ENCODE measurements at places on chromosomes 7 and 10. TPM values are rescaled to one million over a fixed set of nuclear protein-coding genes. Genes with fewer than 3 reads are reported as not detected.

Gene LOXL4
- total RNA-seq: 1.5 TPM

Gene DRGX
- total RNA-seq: not detected

Gene RAPGEF5
- 98.1 TPM for total RNA-seq

Gene WDR86
- total RNA-seq: not detected

Gene PON1
- total RNA-seq: under 0.01 TPM

Gene MINDY4
- 2.6 TPM for total RNA-seq

Gene KIAA1217
- total RNA-seq: 28.7 TPM

Gene OR2A42
- not detected for total RNA-seq

Gene WIPF3
- total RNA-seq: not detected

Gene ZP3
- total RNA-seq: 0.49 TPM

Gene CYP2E1
- total RNA-seq: 0.16 TPM

Gene VPS26A
- total RNA-seq: 28.5 TPM

Gene CYP2C8
- not detected for total RNA-seq

Gene MYH16
- total RNA-seq: 0.16 TPM

Gene TMEM213
- total RNA-seq: not detected

Gene CACNA2D1
- 12.8 TPM for total RNA-seq

Gene CFAP43
- under 0.01 TPM for total RNA-seq

Gene INHBA
- total RNA-seq: 2.6 TPM

Gene SLC26A5
- total RNA-seq: under 0.01 TPM

Gene DDIT4
- total RNA-seq: 166 TPM

Gene LIPK
- not detected for total RNA-seq

Gene SHTN1
- 0.65 TPM for total RNA-seq

Gene GRM3
- not detected for total RNA-seq

Gene SP8
- total RNA-seq: not detected

Gene GDI2
- 420 TPM for total RNA-seq

All from bladder microvascular endothelial cell (primary cell).